PC-3 (cell line): ENCODE measurements at places on chromosomes 1 and 21. TPM values are rescaled to one million over a fixed set of nuclear protein-coding genes. Genes with fewer than 3 reads are reported as not detected.

DNA sequence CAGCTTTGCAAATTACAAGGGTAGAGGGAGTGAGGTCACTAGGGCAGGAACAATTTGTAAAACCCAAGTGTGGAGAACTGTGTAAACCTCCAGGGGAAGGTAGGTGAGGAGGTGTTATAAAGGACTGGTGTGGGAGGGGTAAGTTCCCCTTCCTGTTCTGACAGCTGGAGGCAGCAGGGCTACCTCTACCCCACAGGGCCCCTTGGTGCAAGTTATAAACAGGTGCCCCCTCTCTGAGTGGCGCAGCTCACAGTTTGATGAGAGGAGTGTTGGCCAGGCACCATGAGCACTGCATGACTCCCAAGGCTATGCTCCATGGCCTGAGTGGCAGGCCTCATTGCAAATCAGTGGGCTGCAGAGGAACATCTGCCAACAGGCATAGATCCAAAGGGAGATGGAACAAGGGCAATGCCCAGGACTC, 41.0 kb downstream of the MFSD2A start:
- no peak for DNase-seq

DNA sequence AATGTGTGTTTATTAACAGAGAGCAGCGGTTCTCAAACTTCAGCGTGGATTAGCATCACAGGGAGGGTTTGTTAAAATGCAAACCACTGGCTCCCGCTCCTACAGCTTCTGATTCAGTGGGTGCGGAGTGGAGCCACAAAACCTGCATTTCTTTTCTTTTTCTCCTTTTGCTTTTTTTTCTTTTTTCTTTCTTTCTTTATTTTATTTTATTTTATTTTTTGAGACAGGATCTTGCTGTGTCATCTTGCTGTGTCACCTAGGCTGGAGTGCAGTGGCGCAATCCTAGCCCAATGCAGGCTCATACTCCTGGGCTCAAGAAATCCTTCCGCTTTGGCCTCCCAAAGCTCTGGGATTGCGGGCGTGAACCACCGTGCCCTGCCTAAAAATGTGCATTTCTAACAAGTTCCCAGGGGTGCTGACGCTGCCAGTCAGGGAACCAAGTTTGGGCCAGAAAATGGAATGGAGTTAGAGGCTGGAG, 20.9 kb upstream of the SLC1A7 start:
- DNase-seq: no peak

GRCh38 chr21:45011911-45012661, 62.3 kb upstream of the ADARB1 start:
- peak; percentile 99 for DNase-seq

- peak; percentile 71 for DNase-seq
Measured at GRCh38 chr1:228141226-228142044, 1.4 kb downstream of the GUK1 start.

GRCh38 chr1:208409176-208409575, 165.0 kb upstream of the PLXNA2 start:
- DNase-seq: no peak

DNA sequence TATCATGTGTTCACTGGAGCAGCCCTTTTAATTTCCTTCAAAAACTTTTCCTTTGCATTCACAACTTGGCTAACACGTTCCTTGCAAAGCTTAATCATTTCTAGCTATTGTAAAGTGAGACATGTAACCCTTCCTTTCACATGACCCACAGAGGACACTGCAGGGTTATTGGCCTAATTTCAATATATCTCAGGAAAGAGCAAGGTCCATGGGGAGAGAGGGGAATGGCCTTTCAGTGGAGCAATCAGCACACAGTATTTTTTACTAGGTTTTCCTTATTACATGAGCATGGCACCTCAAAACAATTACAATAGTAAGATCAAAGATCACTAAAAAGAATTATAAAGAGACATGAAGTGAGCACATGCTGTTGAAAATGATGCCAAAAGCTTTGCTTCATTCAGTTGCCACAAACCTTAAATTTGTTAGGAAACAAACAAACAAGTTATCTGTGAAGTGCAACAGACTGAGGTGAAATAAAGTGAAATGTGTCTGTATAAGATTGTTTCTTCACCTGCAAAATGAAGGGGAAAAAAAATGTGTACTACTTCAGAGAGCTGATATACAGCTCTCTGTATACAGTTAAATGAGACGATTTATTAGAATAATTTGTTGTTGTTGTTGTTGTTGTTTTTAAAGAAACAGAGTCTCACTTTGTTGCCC, 61.5 kb downstream of the EIF4G3 start:
- DNase-seq: no peak

- DNase-seq: peak; percentile 37
Measured at GRCh38 chr1:68234094-68234493, 1.8 kb upstream of the WLS start.

DNA sequence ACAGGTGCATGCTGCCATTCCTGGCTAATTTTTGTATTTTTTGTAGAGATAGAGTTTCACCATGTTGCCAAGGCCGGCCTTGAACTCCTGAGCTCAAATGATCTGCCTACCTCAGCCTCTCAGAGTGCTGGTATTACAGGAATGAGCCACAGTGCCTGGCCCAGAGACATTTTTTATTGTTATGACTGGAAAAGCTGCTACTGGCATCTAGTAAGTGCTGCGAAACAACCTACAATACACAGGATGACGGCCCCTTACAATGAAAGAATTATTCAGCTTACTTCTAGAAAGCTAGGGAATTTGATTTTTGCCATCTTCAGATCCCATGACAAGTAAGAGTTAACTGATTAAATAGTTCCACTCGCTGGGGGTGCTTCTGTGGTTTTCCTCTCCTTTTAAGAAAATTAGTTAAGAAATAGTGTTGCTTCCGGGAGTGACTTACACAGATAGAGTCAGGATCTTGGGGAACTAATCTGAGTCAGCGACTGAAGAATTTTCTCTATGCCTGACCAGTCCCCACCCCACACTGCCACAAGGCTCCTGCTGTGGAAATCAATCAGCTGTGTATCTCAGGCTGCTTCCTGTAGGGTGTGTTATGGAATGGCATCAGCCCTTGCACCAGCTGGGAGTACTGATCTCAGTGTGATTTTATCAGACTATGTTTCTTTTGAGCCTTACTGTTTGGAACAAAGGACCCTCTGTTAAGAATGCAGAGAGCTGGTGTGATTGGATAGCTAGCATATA, 93.0 kb upstream of the BMP8A start:
- peak; percentile 96 for DNase-seq

- DNase-seq: no peak
Measured at GRCh38 chr1:176444286-176444685, 18.7 kb upstream of the PAPPA2 start.

GRCh38 chr1:83717785-83718184, 281.1 kb downstream of the TTLL7 start:
- no peak for DNase-seq

- DNase-seq: peak; percentile 15
Measured at GRCh38 chr1:14479865-14480264, 118.6 kb upstream of the KAZN start.

DNA sequence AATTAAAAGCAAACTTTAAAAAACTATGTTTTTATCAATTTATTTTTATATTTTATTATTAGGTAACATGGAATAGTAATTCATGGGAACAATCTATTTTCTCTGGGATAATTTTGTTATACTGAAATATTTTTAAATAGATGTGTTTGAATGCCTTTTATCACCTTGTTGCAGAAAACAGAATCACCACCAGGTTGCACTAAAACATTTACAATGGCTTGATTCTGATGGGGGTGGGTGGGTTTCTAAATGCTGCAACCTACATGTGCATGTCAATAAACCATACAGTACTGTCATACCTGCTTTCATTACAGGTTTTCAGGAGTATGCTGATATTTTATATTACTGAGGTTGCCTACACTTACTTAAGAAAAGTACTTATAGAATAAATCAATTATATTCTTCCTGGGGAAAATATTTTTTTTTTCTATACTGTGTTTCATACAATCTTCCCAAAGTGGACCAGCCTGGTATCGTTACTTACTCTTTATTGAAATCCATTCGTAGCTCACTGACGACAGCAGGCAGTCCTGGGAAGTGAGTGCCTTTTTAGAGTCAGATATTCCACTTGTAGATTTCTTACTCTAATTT, 132.8 kb downstream of the PTPRC start:
- peak; percentile 55 for DNase-seq

DNA sequence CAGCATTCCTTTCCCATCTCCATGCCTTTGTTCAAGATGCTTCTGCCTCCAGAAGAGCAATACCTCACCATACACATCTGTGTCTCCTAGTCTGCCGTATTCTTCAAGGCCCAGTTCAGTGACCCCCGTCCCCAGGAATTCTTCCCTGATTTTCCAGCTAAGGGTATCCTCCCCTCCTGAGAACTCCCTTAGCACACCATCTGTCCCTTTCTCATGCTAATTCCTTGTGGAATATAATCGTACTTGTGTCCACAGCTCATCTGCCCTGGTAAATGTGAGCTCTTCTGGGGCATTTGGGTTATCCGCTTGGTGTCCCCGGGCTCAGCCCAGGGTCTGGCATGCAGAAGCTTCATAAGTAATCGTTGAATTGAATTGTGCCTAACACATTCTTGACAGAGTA, 40.9 kb downstream of the BEND5 start:
- no peak for DNase-seq

- DNase-seq: no peak
Measured at GRCh38 chr1:44592208-44593145, 81.8 kb downstream of the TMEM53 start.

- no peak for DNase-seq
Measured at GRCh38 chr1:220922951-220923350, 43.7 kb downstream of the HLX start.

- peak; percentile 35 for DNase-seq
Measured at GRCh38 chr1:3907031-3907534, 7.0 kb upstream of the C1orf174 start.

- DNase-seq: peak; percentile 87
Measured at GRCh38 chr1:34786521-34787325, 5.7 kb downstream of the GJB3 start.

- no peak for DNase-seq
Measured at GRCh38 chr1:229430761-229431283, 3.1 kb downstream of the ACTA1 start.

DNA sequence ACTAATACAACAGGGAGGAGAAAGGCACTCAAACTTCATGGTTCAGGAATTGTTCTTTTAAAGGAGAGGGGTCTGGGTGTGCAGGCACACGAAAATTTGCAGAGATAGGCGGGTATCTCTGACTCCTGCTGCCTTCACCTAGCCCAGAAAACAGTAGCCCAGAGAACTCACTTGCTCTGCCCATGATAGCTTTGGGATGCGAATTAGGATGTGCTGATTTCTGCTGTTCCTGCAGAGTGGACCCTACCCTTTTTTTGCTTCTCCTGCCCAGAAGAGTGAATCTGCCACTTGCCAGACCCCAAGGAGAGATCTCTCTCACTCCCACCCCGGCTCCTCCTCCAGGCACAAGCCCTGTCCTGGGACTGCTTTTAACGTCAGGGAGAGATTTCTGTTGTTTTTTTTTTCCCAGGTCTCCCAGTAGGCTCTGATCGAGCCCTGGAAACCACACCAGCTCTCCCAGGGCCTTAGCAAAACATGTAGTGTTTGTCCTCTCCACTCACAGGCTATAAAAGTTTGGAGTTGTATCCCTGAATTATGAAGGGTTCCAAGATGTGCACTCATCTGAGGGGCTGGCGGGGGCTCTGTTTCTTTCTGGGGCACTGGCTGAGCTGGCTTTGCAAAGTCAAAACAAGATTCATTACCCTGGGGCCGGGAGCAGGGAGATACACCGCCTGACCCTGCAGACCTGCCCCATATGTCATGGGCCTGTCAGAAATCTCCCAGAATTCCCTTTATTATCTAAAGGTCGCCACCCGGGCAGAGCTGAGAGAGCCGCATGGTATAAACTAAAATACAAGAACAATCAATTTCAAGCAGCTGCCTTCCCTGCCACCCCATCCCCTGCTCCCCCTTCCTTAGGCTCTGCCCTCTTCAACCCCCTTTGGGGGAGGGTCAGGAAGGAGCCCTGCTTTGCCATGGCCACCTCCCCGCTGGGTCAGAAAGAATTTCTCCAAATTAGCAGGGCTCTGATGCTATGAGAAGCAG, 17.9 kb downstream of the PLXNA2 start:
- no peak for DNase-seq

DNA sequence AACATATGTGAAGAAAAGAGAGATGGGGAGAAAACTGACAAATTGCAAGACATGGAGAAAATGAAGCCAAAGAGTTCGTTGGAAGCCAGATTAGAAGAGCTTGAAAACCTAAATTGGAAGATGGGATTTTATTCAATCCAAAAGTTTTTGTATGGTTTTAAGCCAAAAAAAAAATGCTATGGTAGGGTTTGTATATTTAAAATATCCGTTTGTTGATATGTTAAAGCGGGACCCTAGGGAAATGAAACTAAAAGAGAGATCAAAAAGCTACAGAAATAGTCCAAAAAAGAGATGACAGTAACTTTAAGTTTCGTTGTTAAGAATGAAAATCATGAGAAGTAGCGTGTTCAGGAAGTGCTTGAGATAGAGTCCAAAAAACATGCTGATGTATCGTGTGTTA, 617.7 kb upstream of the ADGRL2 start:
- no peak for DNase-seq

DNA sequence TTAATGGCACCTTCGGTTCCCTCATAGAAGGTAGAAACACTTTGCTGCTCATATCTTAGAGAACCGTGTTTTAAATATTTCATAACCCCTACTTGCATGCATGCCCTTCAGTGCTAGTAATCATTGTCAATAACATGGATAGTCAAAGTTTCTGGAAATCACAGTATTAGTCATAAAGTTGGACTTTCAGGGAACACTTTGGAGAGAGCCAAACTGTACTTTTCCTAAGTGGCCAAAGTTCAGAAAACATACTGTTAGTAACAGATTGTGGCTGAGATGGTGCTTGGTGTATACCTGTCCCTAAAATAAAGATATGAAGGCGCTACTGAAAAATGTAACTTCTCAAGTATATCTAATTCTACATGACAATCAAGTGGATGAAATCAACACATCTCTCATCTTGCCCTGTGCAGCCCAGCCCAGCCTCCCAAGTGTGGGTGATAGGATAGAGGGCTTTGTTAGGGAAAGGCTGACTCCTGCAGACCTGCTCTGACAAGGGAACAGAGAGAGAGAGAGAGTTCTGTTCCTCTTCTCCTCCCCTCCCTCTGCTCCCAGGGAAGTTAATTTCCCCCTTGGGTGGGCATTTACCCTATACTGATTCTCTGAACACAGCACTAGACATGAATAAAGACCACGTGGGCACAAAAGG, 14.4 kb downstream of the MYOC start:
- no peak for DNase-seq

DNA sequence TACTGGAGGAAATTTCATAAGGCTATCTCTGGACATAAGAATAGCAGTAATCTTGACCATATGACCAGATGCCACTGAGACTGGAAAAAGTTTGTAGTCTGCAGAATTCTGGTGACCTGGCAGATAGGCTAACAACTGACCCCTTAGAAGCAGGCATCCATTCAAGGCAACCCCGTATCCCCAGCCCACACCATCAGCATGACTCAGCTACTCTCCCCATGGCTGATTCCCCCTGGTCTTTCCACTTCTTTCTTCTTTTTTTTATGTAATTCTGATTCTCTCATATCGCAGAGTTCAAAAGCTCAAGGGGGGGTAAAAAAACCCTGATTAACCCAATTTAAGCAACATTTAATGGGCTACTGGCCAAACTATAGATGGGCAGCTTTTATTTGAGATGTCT, 243.1 kb downstream of the ZNF648 start:
- DNase-seq: no peak

HPDL gene
- not detected in 2 replicates for total RNA-seq

CLCA1 gene
- not detected in 2 replicates for total RNA-seq

DLGAP3 gene
- not detected in 2 replicates for total RNA-seq

EVA1C gene
- 16.1 and 17.5 TPM in 2 replicates for total RNA-seq

KCNC4 gene
- total RNA-seq: 1.6 and 3.6 TPM in 2 replicates

TSPAN1 gene
- total RNA-seq: 33.3 and 33.7 TPM in 2 replicates

FAM167B gene
- 1.3 and 1.6 TPM in 2 replicates for total RNA-seq

TRMT1L gene
- total RNA-seq: 6.9 and 11.3 TPM in 2 replicates

TIAM1 gene
- total RNA-seq: 19.1 and 21.1 TPM in 2 replicates

TP73 gene
- 2.5 and 2.6 TPM in 2 replicates for total RNA-seq

MPZ gene
- 0.18 TPM in 1 of 2 replicates, not detected in the other for total RNA-seq
